ENCODE measurements at places on chromosomes 11 and 22.

GRCh38 chr11:93220078-93220477 is 22.3 kb upstream of the SLC36A4 start:
- no peak for DNase-seq

GRCh38 chr11:44243595-44244343 is 66.2 kb downstream of the ALX4 start:
- DNase-seq = peak; percentile 81

GRCh38 chr11:67998150-67999045 is 5.5 kb downstream of the UNC93B1 start:
- DNase-seq = no peak

DNA sequence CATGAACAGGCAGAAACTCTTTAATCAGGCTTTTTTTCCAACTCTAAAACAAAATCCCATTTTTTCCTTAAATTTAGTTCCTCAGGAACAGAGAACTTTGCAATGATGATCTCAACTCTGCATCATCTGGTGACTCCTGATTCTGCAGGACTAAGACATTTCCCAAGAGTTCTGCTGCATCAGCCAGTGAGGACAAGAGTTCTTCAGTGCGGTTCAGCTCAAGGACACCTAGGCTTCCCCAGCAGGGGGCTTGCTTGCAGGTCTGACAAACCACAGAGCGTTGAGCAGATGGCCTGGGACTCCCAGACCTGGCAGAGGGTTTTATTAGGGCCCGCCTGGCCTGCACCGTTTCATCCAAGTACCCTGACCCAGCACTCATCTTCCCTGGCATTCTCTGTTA is 6.4 kb downstream of the CDCA5 start:
- no peak for DNase-seq

GRCh38 chr11:85394283-85394682 is 232.9 kb downstream of the DLG2 start:
- DNase-seq = no peak

DNA sequence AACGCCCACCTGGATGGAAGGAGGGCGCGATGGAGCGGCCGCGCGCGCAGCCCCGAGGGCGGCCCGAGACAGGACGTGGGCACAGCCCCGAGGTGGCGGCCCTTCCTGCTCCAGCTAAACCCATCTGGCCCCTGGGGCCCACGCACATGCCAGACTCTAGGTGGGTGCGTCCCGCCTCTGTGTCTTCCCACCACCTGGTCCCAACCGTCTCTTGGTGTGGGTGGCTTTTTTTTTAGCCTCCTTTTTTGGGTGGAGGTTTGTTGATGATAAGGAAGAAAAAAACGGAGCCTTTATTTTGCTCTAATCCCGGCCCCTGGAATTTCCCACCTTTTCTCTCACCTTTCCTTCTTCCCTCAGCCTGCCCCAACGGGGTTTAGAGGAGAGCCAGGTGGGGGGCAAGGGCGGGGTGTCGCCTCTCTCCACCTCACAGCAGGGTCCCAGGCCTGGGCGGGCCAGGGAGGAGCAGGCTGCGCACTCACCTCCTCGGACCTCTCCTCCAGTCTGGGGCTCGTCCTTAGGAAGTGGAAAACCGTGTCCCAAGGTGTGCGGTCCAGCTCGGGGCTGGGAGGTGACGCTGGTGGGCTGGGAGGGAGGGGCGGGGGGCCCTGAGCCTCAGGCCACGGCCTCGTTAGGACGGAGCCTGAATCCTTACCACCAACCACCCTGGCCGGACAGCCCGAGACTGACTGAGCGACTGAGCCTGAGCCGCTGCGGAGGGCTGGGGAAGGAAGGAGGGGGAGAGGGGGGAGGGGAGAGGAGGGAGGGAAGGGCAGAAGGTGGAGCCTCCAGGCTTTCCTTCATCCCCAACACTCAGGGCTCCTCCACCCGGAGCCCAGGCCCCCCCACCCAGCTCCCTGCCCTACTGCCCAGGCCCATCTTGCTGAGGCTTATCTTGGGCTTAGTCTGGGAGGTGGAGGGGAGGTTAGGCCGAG is at the start of gene SOX10:
Gene SOX10, minus strand, starts transcription at position 696 of the 932 bp plus-strand sequence. CDS start 771 bp downstream, outside the sequence.
- no peak for DNase-seq

DNA sequence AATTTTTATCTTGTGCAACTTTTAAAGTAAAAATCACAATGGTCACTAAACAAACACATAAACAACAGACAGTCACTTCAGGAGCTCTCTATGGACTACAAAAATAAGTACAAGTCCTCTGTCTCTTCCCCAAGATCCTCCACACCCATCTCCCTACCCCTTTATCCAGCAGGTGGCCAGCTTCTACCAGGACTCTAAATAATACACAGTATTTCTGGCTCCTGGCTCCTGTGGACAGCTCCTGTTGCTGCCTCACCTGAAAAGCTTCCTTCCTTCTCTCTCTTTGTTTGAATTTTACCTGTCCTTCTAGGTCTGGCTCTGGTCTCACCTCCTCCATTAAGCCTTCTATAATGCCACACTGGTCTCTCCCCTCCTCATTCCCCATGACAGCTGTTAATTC is 86.1 kb downstream of the CLPB start:
- no peak for DNase-seq

DNA sequence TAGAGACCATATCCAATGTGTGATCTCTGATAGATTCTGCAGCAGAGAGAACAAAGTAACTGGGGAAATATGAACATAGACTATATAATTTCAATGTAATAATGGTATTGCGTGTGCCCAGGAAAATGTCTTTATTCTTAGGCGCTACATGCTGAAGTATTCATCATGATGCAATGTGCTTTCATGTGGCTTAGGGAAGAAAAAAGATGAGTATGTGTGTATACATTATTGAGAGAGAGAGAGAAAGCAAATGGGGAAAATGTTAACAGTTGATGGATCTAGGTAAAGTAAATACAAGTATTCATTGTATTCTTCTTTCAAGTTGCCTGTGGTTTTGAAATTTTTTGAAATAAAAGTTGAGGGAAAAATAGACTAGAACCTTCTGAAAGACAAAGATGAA is 10.3 kb downstream of the CADM1 start:
- no peak for DNase-seq

DNA sequence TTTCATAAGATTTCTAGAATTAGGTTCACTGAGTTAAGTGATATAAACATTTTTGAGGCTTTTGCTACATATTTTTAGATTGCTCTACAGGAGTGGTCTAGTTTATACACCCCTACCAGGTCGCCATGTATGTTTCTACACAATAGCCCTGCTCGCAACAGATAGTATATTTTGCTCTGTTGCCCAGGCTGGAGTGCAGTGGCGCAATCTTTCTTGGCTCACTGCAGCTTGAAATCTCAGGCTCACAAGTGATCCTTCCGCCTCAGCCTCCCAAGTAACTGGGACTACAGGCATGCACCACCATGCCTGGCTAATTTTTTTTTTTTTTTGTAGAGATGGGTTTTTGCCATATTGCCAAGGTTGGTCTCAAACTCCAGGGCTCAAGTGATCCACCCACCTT is 10.4 kb downstream of the ZNRF3 start:
- no peak for DNase-seq

GRCh38 chr11:80383655-80384054 is 942.8 kb upstream of the TENM4 start:
- DNase-seq = no peak

DNA sequence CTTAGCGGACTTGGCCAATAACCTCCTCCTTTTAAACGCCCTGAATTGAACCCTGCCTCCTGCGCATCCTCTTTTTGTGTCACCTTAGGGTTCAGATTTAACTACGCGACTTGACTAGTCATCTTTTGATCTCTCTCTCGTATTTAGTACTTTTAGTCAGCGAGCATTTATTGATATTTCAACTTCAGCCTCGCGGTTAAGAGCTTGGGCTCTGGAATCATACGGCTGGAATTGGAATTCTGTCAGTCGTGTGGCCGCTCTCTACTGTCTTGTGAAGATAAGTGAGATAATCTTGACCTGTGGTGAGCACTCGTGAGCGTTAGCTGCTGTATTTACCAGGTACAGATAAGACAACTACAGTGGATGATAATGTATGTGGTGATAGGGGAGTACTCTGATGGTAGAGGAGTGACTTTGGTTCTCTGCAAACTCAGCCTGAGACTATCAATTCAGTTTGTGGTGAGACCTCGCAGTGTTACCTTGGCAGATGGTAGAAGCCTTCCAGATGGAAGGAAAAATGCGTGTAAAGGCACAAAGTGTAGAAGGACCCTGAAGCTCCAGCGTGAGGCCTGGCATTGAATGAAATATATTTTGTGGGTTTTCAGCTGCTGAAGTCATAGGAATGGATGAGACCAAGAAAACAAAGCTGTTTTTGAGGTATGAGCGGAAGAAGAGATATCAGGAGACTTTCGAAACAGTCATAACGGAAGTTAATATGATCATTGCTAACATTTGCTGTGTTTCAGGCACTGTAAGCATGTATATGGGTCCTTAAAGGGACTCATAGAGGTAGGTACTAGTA is 682 bp downstream of the ATM start:
- DNase-seq = no peak

- DNase-seq = peak; percentile 20
These were observed 17.8 kb downstream of the CHORDC1 start for GRCh38 chr11:90204832-90205646.

DNA sequence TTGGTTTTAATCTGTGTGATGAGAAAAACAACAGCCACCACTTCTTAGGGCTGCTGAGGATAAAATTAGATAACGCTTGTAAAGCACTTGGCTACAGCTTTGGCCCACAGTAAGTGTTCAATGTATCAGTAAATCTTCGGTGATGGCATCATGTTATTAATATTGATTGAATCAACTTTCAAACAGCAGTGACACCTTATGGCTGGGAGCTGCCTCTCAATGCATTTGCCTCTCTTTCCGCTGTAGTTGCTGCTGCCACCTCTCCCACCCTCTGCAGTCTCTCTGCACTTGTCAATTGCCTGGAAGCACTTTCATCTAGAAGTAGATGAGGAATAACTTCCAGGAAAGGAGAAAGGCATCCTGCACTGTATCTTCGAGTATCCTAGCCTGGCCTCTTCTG is 491.1 kb downstream of the OPCML start:
- DNase-seq = no peak

GRCh38 chr11:36620246-36620645 is 22.2 kb upstream of the RAG2 start:
- DNase-seq = no peak

DNA sequence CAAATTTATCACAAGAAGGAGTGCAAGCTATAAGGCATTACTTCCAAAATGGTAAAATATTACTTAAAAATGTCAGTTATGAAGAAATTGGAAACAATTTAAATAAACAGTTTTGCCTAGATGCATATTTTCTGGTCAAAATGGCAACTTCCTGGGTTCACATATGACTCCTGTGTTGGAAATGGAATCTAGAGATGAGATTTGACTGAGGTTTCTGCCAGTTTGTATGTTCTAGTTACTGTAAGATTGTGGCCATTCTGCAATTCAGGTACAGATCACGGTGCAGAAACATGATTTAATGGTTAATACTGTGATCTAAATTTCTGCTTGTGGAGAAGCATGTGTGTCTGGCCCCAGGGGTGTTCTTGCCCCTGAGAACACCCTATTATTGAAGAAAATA is 3.4 kb upstream of the OR4C6 start:
- no peak for DNase-seq

- peak; percentile 16 for DNase-seq
These were observed 32.6 kb downstream of the PRCP start for GRCh38 chr11:82867495-82868082.

GRCh38 chr22:23187871-23188700 is 7.8 kb downstream of the BCR start:
- no peak for DNase-seq

DNA sequence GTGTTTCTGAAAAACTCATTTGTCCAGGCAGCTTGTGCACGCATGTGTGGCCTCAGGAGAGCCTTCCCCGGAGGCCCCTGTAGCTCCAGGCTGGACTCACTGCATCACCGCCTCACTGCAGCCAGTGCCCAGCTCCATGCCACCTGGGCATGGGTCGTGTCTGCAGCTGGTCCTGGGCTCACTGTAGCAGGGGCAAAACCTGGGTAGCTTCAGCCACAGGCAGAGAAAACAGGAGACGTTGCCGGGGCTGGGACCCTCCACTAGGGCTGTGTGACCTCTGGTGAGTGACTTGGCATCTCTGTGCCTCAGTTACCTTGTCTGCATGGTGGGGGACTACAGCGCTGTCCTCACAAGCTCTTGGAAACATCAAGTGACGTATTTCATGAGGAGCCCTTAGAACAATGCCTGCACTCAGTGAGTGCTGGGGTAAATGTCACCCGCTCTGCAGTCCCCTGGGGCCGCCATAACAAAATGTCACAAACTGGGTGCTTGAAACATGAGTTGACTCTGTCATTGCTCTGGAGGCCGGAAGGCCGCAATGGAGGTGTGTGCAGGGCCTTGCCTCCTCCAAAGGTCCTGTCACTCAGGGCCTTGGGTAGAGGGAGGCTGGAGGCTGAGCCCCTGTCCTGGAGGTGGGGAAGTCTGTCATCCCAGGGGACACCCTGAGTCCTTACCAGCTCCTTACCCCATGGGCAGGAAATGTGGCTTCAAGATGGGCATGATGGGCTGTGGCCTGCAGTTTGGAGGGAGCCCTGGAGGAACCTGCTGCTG is 488.7 kb downstream of the TBC1D22A start:
- DNase-seq = no peak

DNA sequence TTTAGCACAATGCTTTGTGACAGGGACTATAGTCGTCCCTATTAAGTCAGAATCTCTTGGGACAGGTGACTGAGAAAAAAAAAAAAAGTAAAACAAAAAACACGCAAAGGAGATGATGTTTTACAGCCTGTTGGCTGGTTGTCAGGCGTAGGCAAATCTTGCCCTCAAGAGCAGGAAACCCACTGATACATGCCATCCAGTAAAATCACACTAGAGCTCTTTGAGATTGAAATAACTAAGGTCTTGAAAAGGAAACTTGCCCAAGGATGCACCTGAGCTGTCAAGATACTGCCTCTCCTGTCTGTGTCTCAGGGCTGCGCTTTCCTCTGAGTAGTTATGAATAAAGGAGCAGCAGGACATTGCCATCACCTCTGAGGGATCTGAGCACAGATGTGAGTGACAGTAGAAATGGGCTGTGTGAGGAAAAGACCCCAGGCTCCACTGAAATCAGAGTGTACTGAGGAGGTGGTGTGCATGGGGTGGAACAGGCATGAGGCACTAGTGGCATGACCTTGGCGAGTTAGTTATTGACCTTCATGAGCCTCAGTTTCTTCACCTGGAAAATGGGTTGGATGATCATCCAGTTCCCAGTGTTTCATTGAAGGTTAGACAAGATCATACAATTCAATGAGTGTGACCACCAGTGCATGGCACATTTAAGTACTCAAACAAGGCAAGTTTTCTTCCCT is 23.3 kb downstream of the MICAL2 start:
- no peak for DNase-seq

DNA sequence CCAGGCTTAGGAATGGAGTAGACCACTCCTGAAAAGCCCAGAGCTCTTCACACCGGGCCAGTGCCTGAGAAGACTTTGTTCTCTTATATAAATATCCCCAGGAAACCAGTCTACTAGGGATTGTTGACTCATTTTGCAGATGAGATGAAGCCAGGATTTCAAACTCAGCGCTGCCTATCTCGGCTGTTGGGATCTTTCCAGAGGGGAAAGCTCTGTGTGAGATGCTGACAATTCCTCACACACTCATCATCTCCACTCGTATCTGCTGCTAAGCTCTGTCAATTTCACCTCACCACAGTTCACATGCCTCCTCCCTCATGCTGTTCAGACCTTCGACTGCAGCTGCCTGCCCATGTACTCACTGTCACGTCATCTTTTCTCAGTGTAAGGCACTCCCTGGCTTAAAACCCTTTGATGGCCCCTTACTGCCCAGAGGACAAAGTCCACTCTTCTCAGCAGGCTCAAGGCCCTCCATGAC is 12.5 kb downstream of the USH1C start:
- DNase-seq = peak; percentile 88

- no peak for DNase-seq
These were observed 111.4 kb upstream of the TBCEL start for GRCh38 chr11:120912504-120912903.

- DNase-seq = no peak
These were observed 44.3 kb downstream of the DKK3 start for GRCh38 chr11:11963842-11964773.

- peak; percentile 35 for DNase-seq
These were observed 270.2 kb downstream of the CTTN start for GRCh38 chr11:70668204-70669202.
